ENCODE measurements at places on chromosomes 1 and 21.
A peak's percentile ranks its signal among the peaks of the same experiment; 100 is the strongest.

GRCh38 chr1:43817304-43817939 is 110.1 kb downstream of the ST3GAL3 start:
- no peak for DNase-seq

GRCh38 chr1:181632492-181632891 is 149.2 kb downstream of the CACNA1E start:
- DNase-seq: no peak

DNA sequence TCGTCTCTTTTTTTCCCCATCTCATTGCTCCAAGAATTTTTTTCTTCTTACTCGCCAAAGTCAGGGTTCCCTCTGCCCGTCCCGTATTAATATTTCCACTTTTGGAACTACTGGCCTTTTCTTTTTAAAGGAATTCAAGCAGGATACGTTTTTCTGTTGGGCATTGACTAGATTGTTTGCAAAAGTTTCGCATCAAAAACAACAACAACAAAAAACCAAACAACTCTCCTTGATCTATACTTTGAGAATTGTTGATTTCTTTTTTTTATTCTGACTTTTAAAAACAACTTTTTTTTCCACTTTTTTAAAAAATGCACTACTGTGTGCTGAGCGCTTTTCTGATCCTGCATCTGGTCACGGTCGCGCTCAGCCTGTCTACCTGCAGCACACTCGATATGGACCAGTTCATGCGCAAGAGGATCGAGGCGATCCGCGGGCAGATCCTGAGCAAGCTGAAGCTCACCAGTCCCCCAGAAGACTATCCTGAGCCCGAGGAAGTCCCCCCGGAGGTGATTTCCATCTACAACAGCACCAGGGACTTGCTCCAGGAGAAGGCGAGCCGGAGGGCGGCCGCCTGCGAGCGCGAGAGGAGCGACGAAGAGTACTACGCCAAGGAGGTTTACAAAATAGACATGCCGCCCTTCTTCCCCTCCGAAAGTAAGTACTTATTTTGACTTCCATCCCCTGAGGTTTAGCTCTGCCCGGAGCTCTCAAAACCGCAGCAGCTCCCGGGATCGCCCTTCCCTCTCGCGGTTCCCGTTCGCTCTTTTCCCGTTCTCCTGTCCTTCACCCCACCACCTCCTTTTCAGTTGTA is 1.5 kb downstream of the TGFB2 start:
- no peak for DNase-seq

DNA sequence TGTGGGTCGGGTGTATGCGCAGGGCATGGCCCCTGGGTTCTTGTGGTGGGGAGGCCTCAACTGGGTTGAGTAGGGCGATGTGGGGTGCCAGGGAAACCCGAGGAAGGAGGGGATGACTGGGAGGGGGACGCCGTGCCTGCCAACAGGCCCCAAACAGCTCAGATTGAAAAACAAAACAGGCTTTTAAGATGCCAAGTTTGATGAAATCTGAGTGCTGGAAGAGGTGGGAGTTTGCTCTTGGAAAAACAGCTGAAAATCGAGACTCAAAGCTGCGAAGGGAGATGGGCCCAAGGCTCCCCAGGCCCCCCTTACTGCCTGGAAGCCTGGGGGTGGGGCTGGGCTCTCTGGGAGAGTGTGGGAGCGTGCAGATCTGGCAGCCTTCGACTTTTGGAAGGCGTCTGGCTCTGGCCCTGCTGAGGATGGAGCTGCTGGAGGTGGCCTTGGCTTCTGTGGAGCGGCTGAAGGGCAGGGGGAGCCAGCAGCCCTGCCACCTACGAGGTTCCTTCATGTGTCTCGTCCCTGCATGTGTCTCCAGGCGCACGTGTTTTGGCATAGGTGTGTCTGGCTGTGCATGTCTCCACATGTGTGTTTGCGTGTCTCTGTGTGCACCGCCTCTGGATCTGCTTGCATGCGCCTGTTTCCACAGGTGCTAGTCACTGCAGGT is 33.3 kb downstream of the PTPRF start:
- DNase-seq: no peak

DNA sequence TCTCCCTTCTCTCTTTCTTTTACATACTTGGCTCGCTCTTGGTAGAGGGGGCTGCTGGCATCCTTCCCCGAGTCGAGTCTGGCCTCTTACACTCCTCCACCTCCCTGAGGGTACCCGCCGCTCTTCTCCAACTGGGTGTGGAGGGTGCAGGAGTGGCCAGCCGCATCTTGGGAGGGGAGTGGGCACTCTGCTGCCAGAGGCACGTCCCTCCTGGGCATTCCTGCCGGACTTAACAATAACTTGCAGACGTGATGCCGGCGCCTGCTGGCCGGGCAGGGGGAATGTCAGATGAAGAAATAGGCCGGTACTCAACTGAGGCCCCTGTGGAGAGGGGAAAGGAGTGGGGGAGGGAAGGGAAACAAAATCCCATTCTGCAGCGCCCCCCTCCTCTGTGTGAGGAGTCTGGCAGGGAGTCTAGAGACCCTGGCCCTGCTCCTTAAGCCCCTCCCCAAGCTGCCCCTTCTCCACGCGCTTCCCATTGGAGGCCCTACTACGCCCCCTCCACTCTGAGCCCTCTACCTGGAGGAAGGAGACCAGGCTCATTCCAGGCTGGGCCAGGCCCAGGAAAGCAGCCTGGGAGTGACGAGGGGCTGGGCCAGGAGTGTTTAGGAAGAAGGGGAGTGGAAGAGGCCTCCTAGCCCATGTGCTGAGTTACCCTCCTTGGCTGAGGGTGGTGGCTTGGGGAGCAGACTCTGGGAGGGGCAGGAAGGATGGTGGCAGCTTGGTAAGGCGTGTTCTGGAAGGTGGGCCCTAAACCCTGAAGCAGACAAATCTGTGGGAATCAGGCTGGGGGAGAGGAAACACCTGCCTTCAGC is 1.8 kb downstream of the ATP2B4 start:
- peak; percentile 55 for DNase-seq

GRCh38 chr1:25065795-25066238 is 135.7 kb upstream of the RUNX3 start:
- DNase-seq: no peak

- DNase-seq: no peak
Measured at GRCh38 chr1:208237241-208237640, 6.9 kb downstream of the PLXNA2 start.

Data from dermis microvascular lymphatic vessel endothelial cell (primary cell).